ENCODE measurements at places on chromosomes 5 and 9.

GRCh38 chr9:32015795-32016194 lies 368.6 kb upstream of the ACO1 start:
- DNase-seq = no peak

DNA sequence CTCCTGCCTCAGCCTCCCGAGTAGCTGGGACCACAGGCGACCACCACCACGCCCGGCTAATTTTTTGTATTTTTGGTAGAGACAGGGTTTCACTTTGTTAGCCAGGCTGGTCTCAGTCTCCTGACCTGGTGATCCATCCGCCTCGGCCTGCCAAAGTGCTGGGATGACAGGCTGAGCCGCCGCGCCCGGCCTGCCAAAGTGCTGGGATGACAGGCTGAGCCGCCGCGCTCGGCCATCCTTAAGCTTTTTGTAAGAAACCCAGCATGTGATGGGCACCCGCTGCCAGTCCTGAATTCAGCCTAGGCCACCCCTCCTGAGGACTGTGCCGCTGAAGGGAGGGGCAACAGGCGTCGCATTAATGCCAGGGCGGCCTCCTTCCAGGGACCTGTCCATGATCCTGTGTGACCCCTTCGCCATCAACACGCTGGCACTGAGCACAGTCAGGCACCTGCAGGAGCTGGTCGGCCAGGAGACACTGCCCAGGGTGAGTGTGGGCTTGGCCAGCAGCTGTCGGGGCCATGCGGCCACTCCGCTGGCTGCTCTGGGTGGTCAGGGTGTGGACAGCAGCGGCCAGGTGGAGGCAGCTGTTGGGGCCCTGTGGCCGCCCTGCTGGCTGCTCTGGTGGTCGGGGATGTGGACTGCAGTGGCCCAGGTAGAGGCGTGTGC lies 10.5 kb downstream of the NELFB start:
- no peak for DNase-seq

- DNase-seq = no peak
These were observed 96.7 kb upstream of the CLINT1 start for GRCh38 chr5:157955541-157956172.

- no peak for DNase-seq
These were observed 2.6 kb upstream of the SLC35D2 start for GRCh38 chr9:96386157-96386556.

- DNase-seq = no peak
These were observed 572.8 kb downstream of the CCDC171 start for GRCh38 chr9:16125629-16126028.

DNA sequence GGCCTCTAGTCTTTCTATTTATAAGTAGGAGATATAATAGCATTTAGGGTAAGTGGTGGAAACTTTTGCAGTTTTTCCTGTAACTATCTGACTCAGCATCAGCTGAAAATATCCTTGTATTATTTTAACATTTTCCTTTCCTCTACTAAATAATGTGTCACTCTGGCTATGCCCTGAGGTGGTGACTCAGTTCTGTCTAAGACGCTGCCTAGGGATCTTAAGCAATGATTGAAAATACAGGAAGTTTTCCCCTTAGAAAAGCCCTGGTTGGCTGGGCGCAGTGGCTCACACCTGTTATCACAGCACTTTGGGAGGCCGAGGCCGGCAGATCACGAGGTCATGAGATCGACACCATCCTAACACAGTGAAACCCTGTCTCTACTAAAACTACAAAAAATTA lies 9.3 kb upstream of the EDIL3 start:
- DNase-seq = no peak

DNA sequence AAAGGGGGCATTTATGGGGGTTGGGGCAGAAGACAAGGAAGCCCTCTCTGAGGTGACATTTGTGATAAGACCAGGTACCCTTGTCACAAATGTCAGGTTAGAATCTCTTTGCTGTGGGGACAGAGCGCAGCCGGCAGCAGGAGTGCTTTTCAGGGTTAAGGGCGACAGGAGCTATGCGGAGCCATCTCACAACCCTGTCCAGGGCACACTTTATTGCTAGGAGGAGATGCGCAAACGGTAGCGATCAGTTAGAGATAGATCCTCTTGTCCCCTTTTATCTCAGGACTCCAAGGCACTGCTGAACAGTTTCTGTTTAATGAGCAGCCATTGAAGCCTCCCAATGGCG lies 438 bp upstream of the LAMC3 start:
- DNase-seq = no peak

GRCh38 chr9:112793213-112793810 lies 42.8 kb downstream of the SNX30 start:
- no peak for DNase-seq

- DNase-seq = no peak
These were observed 24.6 kb upstream of the GALNT10 start for GRCh38 chr5:154165886-154166285.

GRCh38 chr9:93306081-93306480 lies 122.1 kb downstream of the WNK2 start:
- DNase-seq = no peak

DNA sequence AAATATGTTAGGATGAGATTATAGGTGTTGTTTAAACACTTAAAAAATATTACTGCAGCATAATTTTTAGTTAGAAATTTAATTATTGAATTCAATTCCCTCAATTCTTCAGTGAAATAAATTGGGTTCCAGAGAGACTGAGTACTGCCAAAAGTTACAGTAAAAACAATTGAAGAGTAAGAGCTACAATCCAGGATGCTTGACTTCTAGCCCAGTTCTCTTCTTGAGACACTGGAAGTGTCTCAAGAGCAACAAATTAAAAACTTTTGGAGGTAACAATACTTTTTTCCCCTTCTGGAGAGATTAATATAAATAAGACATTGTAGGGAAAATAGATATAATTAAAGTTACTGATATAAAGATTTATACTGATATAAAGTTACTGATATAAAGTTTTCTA lies 8.3 kb downstream of the ITGA1 start:
- no peak for DNase-seq

GRCh38 chr5:39025456-39025855 lies 48.7 kb downstream of the RICTOR start:
- DNase-seq = no peak

DNA sequence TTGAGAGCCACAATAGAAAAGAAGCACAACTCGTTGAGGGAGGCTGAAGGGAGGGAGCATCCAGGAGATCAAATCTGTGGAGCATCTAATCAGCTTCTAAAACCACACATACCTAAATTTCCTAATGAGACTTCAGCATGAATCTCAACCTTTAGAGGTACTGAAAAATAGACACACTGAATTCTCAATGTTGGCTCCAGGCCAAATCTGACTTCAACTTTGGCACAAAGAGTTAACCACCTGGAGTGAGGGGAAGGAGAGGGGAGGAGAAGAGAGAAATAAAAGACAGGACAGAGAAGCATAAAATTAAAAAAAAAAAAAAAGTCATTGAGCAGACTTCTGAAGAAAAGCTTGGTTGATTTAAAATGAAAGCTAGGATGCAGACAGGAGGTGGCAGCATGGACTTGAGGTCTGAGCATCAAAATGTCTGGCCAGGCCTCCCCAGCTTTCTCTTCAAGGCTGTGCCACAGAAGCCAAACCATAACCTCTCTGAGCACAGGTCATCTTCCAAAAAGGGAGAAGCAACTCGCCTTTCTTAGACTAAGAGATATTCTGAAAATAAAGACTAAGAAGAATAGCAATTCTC lies 205.6 kb downstream of the DENND1A start:
- DNase-seq = no peak

GRCh38 chr5:73354406-73354805 lies 94.2 kb downstream of the FOXD1 start:
- no peak for DNase-seq

- no peak for DNase-seq
These were observed 16.8 kb upstream of the SLC9A3 start for GRCh38 chr5:540906-541538.

DNA sequence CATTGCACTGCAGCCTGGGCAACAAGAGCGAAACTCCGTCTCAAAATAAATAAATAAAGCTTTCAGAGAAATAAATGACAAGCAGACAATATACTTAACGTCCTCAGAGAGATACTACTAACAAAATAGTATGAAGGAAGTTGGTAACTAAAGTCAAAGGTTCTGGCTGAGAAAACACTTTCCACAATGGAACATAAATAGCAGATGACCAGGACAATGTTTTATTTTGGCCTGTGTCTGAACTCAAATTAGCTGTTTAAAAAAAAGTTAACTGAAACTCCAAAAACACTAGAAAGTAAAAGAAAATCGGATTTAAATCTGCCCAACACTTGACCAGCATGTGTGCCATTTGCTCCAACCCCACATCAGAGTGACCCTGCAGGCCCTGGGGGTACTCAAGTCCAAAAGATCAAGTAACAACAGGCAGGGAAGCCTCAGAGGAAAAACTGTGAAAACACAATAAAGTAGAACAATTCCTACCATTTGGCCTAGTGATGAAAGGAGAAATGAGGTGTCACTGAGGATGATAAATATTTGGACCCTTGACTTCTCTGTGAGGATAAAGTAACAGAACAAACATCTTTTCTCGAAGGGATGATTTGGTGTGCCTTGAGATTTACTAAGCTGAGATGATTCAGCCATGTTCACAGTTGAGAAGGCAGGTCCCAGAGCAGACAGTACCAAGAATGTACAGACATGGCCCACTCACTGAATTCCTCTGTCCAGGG lies 47.7 kb downstream of the LHFPL2 start:
- no peak for DNase-seq

DNA sequence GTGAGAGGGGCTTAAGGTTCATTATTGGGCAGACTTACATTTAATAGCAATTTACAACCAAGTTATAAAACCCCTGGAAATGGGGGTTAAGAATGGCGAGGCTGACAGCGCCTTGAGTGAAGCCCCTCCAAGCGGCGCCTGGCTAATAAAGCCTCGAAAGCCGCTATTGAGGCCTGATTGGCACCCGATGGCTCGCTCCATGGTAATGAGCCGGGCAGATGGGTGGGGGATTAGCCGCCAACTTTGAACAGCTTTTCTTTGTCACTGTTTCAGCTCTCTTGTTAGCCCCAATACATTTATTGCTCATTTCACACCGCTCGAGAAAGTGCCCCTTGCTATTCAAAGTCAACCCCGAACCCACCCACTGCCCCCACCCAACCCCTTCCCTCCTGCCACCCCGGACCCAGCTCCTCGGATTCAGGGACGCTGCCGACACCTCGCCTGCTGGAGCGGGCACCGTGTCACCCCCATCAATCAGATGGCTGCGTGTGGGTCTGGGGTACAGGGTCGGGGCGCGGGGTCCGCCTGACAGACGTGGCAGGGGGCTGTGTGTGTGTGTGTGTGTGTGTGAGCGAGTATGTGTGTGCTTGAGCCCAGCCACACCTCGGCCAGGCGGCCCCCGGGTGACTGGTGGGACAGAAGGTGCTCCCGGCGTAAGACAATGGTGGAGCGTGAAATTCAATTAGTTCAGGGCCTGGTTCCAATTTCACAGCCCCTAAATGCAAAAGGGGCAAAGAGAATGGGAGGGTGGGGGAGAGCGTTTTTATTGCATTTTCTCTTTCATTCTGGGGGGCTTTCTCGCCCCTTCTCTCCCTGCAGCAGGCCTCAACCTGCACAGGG lies 34.2 kb downstream of the ASS1 start:
- DNase-seq = no peak

- no peak for DNase-seq
These were observed 16.7 kb downstream of the ANXA6 start for GRCh38 chr5:151140686-151141459.

GRCh38 chr9:36126016-36126730 lies 10.4 kb upstream of the GLIPR2 start:
- no peak for DNase-seq

DNA sequence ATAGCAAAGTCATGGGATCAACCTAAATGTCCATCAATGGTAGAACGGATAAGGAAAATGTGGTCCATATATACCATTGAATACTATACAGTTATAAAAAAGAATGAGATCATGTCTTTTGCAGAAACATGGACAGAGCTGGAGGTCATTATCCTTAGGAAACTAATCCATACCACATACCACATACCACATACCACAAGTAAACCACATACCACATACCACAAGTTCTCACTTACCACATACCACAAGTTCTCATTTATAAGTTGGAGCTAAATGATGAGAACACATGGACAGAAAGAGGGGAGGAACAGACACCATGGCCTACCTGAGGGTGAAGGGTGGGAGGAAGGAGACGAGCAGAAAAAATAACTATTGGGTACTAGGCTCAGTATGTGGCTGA lies 154.6 kb upstream of the GHR start:
- DNase-seq = no peak

GRCh38 chr9:6893350-6894131 lies 135.8 kb downstream of the KDM4C start:
- no peak for DNase-seq

DNA sequence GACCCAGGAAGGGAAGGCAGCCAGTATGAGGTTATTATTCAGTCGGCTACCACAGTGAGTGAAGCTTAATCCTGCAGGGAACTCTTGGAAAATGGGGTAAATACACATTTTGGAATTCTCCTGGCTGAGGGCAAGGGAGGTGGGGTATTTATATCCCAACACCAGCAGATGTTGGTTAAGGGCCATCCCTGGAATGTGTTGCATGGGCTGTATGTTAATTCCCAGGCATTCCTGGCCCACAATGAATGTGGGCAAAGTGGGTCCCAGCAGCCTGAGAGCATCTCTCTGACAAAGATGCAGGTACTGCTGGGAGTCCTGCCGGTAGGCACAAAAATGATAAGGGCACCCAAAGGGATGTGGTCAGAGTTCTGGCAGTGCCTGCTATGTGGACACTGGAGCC lies 2.9 kb upstream of the GPRIN1 start:
- DNase-seq = no peak

DNA sequence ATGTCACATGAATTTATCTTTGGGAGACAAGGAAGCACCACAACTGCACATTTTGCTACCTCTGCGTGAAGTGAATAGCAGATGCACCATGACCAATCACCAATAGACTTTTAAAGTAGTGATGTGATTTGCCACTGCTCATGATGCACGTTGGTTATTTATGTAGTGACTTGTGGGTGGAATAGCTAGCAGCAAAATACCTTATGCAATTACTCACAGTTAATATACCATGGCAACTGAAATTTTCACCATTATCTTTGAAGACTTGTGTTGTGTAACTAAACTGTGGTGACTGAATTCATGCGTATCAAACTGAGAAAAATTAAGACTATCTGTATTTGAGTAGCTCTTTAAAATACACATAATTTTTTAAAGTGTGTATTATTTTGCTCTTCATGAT lies 46.2 kb upstream of the TUSC1 start:
- no peak for DNase-seq

DNA sequence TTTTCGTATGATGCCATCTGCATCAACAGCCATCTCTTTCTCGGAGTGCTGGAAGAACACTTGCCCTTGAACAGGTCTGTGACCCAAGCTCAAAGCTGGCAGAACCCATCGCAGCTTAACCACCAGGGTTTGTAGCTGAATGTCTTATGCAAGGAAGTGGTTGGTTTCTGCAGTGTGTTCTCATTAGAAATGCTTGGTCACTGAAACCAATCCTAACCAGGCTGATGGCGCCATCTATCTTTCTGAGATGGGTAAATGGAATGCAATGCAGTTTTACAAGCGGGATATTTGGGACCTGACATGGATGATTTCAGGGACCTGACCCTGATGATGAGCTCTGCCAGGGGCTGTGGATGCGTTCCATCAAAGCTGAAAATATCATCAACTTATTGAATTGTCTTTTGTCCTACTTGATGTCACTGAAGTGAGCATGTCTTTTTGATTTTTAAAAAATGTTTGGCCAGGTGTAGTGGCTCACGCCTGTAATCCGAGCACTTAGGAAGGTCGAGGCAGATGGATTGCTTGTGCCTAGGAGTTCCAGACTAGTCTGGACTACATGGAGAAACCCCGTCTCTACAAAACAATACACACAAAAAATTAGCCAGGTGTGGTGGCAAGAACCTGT lies 28.7 kb downstream of the DMRT3 start:
- DNase-seq = peak; percentile 71
